Effector memory CD8-positive, alpha-beta T cell (primary cell): ENCODE measurements at places on chromosomes 5 and 9.

GRCh38 chr9:24245988-24246387, 299.7 kb downstream of the IZUMO3 start:
- H3K36me3 ChIP-seq: no peaks in the 10 kb centered on the region
- H3K4me1 ChIP-seq: no peaks in the 10 kb centered on the region
- no peak for DNase-seq
- no peak overlapping the region for H3K27ac ChIP-seq

DNA sequence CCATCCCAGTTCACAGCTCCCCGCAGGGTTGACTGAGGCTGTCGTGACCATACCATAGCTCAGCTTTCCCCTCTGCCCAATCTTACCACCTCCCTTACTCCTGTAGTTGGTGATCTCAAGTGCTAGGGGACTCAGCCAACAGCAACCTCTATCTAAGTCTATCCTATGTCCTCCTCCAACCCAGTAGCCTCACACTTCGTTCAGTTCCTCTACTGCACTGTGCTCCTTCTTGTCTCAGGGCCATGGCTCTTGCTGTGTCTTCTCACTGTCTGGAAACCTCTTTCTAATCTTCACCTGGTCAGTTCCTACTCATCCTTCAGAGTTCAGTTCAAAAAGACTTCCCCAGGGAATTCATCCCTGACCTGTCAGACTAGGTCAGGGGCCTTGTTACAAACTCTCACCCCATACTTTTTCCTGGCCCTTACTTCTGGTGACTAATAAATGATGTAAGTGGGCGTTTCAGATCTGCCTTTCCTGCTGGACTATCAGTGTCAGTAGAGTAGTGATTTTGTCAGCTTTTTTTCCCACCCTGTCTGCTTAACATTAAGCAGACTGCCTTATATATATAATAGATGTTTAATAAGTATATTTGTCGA, 53.6 kb upstream of the NR3C1 start:
- no peaks in the 10 kb centered on the region for H3K36me3 ChIP-seq
- H3K4me3 ChIP-seq: no peak overlapping the region
- no peaks in the 10 kb centered on the region for H3K4me1 ChIP-seq

DNA sequence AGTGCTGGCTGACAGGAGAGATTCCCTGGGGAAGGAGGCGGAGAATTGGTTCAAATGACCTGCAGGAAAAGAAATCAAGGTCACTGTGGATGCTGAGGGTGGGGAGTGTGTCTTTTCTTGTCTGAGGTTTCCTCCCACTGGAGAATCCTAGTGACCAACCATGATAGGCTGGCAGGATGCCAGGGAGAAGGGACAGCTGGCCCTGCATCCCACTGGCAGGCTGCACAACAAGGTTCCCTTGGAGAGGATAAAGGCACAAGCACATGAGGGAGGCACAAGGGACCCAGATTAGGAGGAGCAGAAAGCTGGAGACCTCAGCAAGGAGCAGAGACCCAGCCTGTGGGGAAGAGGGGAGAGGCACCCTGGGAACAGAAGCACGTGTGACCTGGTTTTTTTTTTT, 11.4 kb upstream of the ZDHHC12 start:
- H3K27me3 ChIP-seq: no peaks in the 10 kb centered on the region
- H3K36me3 ChIP-seq: peaks cover 32% of the 10 kb centered on the region
- DNase-seq: no peak
- H3K4me3 ChIP-seq: no peak overlapping the region
- H3K4me1 ChIP-seq: peaks cover 2% of the 10 kb centered on the region

- no peak overlapping the region for H3K27ac ChIP-seq
- no peaks in the 10 kb centered on the region for H3K36me3 ChIP-seq
- H3K4me1 ChIP-seq: no peaks in the 10 kb centered on the region
- no peak for DNase-seq
- H3K27me3 ChIP-seq: no peaks in the 10 kb centered on the region
- no peak overlapping the region for H3K4me3 ChIP-seq
Observed at GRCh38 chr5:93092349-93093105, 488.5 kb downstream of the NR2F1-AS1 start.

- no peak overlapping the region for H3K27ac ChIP-seq
- H3K4me3 ChIP-seq: no peak overlapping the region
- DNase-seq: no peak
- H3K4me1 ChIP-seq: peaks cover 4% of the 10 kb centered on the region
Observed at GRCh38 chr9:92147030-92147851, 32.0 kb upstream of the SPTLC1 start.

GRCh38 chr9:99076483-99077171, 28.3 kb upstream of the TGFBR1 start:
- H3K27me3 ChIP-seq: no peaks in the 10 kb centered on the region
- peaks cover 5% of the 10 kb centered on the region for H3K36me3 ChIP-seq
- peak overlapping the region; percentile 63 for H3K4me3 ChIP-seq
- peaks cover 62% of the 10 kb centered on the region for H3K4me1 ChIP-seq

DNA sequence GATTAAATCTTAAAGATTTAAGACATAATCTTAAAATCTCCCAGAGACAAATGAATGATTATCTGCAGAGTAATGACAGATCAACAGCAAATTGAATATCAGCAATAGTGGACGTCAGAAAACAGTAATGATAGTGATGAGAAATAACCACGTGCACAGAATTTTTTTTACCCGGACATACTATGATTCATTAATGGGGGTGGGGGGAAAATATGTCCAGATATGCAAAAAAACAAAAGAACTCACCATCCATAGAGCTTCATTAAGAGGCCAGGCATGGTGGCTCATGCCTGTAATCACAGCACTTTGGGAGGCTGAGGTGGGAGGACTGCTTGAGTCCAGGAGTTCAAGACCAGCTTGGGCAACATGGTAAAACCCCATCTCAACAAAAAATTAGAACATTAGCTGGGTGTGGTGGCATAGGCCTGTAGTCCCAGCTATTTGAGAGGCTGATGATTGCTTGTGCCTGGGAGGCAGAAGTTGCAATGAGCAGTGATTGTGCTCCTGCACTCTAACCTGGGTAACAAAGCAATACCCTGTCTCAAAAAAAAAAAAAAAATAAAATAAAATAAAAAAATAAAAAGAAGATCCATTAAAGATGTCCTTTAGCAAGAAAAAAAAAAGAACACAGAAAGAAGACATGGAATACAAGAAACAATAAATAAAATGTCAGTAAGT, 30.9 kb upstream of the SHOC1 start:
- no peak for DNase-seq
- no peaks in the 10 kb centered on the region for H3K4me1 ChIP-seq
- H3K27ac ChIP-seq: no peak overlapping the region
- no peak overlapping the region for H3K4me3 ChIP-seq
